ENCODE measurements at places on chromosomes 3 and 15.

DNA sequence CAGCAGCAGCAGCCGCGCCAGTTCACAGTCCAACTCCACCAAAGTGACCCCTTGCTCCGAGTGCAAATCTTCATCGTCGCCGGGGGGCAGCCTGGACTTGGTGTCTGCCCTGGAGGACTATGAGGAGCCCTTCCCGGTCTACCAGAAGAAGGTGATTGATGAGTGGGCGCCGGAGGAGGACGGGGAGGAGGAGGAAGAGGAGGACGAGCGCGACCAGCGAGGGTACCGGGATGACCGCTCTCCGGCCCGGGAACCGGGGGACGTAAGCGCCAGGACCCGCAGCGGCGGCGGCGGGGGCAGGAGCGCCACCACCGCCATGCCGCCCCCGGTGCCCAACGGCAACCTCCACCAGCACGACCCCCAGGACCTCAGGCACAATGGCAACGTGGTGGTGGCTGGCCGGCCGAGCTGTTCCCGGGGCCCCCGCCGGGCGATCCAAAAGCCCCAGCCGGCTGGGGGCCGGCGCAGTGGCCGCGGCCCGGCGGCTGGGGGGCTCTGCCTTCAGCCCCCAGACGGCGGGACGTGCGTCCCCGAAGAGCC is 224.1 kb upstream of the IL12A start:
- DNase-seq: no peak

GRCh38 chr3:160052385-160053047 is 63.9 kb downstream of the IL12A start:
- no peak for DNase-seq

GRCh38 chr3:107676469-107677309 is 153.9 kb downstream of the BBX start:
- peak; percentile 48 for DNase-seq

DNA sequence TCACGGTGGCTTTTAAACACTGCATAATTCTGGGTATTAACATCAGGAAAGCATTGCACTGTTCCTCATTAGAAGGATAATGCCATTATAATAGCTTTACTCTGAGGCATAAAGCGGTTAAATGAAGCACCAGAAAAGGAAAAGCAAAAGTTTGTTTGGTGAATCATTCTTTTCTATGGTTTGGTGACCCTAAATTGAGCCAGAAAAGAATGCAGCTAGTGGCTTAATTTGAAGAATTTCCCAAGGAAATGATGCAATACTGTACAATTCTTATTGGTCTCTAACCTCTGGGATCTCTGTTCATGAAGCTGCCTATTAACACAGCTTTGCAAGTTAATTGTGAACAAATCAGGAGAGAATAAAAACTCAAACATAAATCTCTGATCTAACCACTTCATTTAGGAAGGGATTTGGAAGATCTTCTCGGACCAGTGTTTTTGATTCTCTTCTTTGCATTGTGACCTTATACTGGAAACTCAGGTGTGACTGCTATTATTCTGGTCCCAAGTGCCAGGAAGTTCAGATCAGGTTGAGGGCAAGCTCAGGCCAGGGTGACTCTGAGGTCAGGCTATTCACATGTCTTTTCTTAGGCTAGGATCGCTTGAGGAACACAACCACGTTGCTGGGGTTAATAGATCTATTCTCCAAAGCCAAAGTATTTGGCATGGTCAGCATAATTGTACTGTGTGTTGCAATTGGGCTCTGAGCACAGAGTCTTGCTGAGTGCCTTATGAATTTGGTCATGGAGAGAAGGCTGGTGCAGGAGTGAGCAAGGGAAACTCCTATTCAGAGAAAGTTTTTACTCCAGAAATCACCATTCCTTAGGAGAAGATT is 11.3 kb upstream of the DLG1 start:
- no peak for DNase-seq

DNA sequence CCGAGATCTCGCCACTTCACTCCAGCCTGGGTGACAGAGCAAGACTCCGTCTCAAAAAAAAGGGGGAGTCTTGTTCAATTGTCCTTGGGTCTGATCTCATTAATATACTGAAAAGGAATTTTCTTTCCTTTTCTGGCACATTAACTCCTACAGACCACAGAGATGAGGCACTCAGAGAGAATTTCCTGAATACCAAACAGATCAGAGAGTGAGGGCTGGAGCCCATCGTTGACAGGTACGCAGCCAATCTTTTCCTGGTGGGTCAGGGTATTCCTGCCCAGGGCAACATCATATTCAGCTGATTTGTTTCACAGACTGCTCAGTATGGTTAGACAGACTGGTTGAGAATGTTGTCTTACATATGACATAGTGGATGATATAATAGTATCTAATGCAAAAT is 82.8 kb upstream of the TNFSF10 start:
- no peak for DNase-seq

GRCh38 chr3:32871273-32871672 is 53.5 kb downstream of the TRIM71 start:
- DNase-seq: no peak

DNA sequence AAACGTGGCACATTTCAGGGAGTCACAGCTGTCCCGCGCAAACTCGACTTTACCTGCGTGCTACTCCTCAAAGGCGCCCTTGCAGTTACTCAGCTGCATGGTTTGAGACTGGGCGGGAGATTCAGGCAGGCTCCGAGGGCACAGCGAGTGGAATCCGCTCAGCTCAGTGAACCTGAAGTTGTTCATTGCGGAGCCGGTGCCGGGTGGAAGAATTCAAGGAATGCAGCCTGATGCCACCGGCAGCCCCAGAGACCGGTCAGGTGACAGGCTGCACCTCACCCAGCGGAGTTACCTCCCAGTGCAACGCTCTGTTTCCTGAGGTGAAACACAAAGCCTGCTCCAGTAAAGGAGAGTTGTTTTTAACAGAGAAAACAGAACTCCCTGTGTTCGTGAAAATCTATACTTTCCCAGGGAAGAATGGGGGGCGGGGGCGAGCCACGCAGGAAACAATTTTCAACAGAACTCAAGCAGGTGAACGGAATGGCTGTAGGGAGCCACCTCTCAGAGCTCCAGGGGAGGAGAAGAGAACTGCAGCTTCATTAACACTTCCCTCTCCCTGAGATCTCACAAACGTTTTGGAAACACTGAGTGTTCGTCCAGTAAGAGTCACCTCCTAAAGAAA is 3.8 kb downstream of the VEPH1 start:
- DNase-seq: no peak
